ENCODE measurements at places on chromosomes 16 and 17.

- DNase-seq = no peak
These were observed 4.3 kb downstream of the CAMKK1 start for GRCh38 chr17:3888343-3889171.

DNA sequence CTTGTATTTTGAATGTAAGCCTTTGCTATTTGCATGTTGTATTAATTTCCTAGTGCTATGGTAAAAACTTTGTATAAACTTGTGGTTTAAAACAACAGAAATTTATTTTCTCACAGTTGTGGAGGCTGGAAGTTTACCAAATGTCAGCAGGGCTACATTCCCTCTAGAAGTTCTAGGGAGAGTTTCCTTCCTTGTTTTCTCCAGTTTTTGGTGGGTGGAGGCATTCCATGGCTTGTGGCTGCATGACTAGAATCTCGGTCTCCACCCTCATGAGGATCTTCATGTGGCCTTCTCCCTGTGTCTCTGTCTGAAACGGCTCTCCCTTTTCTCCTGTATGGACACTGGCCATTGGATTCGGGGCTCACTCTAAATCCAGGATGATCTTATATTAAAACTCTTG, 482.2 kb upstream of the GOT2 start:
- DNase-seq = no peak

DNA sequence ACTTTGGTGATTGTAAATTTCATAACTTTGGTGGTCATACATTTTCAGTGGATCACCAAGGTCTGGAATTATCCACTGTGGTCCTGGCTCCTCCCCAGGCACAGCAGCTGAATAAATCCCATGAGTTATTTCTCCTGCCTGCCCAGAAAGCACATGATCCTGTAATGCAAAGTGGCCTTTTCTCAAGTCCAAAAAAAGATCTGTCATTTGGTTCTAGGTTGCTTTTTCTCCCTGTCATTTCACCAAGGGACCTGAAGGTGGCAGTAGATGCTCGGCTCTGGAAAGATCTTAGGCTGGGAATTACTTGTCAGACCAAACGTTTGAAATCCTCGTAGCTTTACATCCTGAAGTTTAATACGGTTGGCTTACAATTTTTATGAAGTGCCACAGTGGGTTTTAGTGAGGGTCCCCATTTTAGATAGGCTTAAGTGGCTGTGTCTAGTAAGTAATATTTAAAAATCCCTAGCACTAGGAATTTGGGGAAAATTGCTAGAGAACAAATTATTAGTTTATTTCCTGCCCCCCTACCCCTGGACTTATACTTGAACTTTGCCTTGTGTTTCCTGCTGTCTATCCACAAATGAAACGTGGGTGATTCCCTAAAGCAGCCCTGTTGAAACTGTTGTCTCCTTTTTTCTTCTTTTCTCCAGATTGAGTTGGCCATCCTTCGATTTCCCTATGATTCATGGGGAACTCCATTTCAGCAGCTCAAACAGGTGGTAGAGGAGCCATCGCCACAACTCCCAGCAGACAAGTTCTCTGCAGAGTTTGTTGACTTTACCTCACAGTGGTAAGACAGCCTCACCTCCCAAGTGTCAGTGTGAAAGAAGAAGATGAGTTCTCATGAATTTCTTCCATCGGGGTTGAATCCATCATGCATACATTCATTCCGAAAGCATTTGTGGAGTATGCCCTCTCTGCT, 111.7 kb downstream of the MAP2K6 start:
- peak; percentile 80 for DNase-seq

DNA sequence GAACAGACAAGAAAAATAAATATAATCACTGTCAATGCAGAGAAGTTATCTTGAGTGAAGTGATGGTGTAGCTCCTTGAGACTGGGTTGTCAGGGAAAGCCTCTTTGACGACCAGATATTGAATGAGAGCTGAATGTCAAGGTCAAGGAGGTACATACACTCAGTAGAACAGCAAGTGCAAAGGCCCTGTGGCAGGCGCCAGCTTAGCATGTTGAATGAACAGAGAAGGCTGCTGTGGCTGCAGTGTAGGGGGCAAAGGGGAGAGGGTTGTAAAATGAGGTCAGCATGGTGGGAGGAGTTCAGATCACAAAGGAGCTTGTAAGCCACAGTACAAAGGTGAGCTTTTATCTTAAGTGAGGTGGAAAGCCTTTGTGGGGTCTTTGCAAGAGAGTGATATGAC, 111.5 kb downstream of the ZFHX3 start:
- DNase-seq = no peak

- peak; percentile 83 for DNase-seq
These were observed 26.1 kb downstream of the GAS7 start for GRCh38 chr17:10172241-10172741.

- DNase-seq = no peak
These were observed 254.6 kb downstream of the HS3ST3A1 start for GRCh38 chr17:13346996-13347762.

DNA sequence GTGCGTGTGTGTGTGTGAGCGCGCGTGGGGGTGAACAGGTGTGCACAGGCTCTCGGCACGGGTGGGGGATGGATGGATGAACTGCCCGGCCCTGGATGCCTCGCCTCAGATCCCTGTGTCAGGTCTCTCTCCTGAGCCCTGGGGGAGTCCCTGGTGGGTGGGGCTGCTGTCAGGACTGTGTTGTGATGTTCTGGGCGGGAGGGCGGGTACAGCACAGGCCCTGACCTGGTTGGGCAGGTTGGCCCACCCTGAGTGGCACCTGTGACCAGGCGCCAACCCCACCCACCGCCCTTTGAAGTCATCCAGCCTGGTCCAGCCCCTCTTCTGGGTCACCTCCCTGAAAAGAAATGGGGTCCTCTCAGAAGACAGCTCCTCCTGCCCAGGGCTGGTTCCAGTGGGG, 41.6 kb upstream of the TAC4 start:
- no peak for DNase-seq

- no peak for DNase-seq
These were observed 7.7 kb downstream of the CCL16 start for GRCh38 chr17:35973333-35974260.

- no peak for DNase-seq
These were observed 92.5 kb downstream of the IRF8 start for GRCh38 chr16:85991425-85991824.

- peak; percentile 69 for DNase-seq
These were observed 40.6 kb downstream of the IKZF3 start for GRCh38 chr17:39823407-39824054.

DNA sequence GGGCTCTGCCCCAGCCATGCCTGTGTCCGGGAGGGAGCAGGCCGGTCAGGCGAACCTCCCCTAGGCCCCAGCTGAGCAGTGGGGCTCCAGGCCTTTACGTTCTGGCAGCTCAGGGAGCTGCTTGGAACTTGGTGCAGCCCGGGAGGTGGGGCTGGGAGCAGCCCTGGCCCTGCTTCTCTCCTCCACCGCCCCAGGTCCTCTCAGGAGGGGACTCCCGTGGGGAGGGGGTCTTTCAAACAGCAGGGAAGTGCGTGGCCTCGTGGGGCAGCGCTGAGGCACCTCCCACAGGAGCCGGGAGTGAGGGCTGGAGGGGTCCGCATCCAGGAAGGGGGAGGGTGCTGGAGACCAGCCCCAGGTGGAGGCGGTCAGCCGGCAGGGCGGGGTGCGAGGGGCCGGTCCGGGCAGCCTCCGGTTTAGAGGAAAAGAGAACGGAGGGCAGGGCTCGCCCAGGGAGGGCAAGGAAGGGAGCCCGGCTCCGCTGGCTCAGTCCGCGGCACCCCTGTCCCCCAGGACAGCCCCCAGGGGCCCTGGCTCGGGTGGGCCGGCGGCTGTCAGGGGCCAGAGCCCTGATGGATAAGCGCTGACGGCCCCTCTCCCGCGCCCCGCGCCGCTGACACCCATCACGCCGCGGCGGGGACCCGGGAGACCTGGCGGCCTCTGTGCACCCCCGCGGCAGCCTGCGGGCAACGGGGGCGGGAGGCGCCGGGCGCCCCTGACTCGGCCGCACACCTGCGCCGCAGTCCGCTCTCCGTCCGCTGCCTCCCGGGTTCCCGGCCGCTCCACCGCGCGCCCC, 587 bp upstream of the PRR35 start:
- DNase-seq = no peak

- no peak for DNase-seq
These were observed 323.1 kb downstream of the FOXL1 start for GRCh38 chr16:86901483-86901882.

DNA sequence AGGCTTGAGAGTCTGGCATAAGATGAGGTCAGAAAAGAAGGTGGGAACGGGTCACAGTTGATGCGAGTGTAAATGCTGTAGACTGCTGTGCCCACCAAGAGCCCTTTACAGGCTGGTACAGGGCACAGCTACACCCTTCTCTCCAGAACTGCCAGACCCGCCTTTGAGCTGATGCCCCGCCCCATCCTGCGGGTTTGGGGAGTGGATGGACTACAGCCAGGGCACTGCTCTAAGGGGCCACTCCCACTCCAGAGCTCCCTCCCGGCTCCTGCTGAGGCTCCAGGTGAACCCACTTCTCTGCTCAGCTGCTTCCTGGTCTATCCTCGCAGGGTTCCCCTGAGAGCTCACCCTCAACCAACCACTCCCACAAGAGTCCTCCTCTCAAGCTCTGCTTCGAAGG, 12.3 kb downstream of the MEIOB start:
- DNase-seq = no peak

DNA sequence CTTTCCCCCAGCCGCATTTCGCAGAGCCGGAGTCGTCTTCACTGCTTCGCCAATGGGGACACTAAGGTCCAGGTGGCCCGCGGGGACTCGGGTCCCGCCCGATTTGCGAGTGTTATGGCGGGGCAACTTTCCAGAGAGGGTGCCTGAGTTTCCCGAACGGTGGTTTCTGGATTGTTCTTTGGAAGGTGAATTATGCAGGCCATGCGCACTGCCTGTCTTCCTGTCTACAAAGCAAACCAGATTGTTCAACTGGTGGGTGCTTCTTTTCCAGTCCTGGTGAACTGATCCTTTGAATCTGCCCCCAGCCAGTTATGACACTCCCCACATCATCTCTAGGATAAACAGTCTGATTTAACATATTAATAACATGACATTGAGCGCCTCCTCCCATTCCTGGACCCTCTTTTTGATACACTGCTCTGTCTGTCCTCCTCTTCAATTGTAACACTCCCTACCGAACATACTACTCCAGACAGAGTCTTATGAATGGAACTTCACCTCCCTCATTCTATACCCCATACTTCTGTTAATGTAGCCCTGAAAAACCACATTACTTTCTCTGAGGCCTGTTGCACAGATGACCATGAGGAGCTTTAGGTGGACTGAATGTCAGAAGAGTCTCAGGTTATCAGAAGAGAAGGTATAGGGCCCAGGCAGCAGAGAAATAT, 159.0 kb downstream of the RAB11FIP4 start:
- DNase-seq = no peak

GRCh38 chr16:73369851-73370250, 321.9 kb upstream of the ZFHX3 start:
- DNase-seq = no peak

- DNase-seq = peak; percentile 94
These were observed 240.7 kb downstream of the MAP2K6 start for GRCh38 chr17:69654981-69655855.

- no peak for DNase-seq
These were observed 17.8 kb downstream of the SERPINF1 start for GRCh38 chr17:1779571-1780131.

DNA sequence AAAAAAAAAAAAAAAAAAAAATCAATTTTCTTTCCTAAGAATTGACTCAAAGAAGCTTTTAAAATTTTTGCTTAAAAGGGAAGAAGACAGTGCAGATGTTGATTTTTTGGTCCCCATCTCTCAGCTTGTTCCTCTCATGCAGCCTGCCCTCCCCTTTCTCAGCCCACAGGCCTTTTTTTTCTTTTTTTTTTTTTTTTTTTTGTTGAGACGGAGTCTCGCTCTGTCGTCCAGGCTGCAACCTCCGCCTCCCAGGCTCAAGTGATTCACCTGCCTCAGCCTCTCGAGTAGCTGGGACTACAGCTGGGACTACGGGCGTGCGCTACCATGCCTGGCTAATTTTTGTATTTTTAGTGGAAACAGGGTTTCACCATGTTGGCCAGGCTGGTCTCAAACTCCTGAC, 17.7 kb downstream of the YPEL2 start:
- DNase-seq = no peak

GRCh38 chr17:79008666-79009387, 737 bp downstream of the CANT1 start:
- no peak for DNase-seq

DNA sequence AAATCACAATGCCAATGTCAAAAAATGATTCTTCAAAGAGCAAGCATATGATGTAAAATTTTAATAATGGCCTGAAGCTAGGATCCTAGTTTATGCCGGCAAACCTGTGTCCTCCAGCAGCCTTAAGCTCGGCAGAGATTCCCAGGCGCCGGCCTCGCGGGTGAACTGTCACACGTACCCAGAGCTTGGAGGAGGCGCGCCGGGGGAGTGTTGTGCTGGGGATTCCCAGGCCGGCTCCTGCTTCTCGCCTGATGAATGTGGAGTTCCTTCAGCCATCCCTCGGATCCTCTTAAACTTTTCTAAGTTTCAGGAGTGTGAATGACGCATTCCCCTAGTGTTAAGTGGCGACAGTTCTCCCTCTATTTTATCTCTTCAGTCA, 19.1 kb upstream of the NTN1 start:
- DNase-seq = no peak

- DNase-seq = no peak
These were observed 4.9 kb downstream of the PER1 start for GRCh38 chr17:8147141-8147804.

GRCh38 chr17:15384142-15384787, 42.9 kb upstream of the TEKT3 start:
- DNase-seq = no peak

GRCh38 chr17:12579288-12579687, 86.4 kb upstream of the MYOCD start:
- DNase-seq = no peak

DNA sequence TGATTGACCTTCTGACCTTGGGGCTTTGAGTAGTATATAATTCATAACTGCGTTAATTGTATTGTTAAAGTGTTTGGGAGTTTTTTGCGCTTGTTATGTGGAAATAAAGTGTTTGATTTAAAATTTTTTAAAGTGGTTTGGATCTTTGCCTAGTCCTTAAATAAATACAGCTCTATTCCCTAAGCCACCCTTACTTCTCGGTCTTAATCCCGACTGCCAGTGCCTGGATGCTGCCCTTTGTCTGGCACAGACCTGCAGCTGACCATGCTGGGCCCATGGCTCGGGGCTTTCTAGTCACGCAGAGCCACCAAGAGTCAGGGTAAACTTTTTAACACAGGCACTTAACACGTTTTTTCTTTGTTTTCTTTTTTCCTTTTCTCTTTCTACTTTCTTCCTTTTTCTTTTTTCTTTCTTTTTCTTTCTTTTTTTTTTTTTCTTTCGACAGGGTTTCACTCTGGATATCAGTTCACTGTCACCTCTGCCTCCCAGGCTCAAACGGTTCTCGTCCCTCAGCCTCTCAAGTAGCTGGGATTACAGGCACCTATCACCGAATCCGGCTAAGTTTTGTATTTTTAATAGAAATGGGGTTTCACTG, 19.6 kb upstream of the SLC5A11 start:
- no peak for DNase-seq

- no peak for DNase-seq
These were observed 26.7 kb upstream of the TOX3 start for GRCh38 chr16:52573365-52574299.

GRCh38 chr17:66466840-66467367, 164.5 kb downstream of the PRKCA start:
- no peak for DNase-seq

- no peak for DNase-seq
These were observed 6.4 kb upstream of the SLC38A10 start for GRCh38 chr17:81301195-81302144.

GRCh38 chr16:57629516-57630406, 1.3 kb downstream of the ADGRG1 start:
- DNase-seq = no peak

- no peak for DNase-seq
These were observed 8.2 kb upstream of the EIF1 start for GRCh38 chr17:41680426-41681040.

All from Karpas-422 (cell line).